ENCODE measurements at places on chromosomes 7 and 10.

- no peak for DNase-seq
Measured at GRCh38 chr7:6020371-6021286, 10.5 kb upstream of the ANKRD61 start.

GRCh38 chr7:70134029-70134770, 535.9 kb downstream of the AUTS2 start:
- no peak for DNase-seq

GRCh38 chr7:41971640-41972187, 265.3 kb downstream of the GLI3 start:
- DNase-seq, result no peak

DNA sequence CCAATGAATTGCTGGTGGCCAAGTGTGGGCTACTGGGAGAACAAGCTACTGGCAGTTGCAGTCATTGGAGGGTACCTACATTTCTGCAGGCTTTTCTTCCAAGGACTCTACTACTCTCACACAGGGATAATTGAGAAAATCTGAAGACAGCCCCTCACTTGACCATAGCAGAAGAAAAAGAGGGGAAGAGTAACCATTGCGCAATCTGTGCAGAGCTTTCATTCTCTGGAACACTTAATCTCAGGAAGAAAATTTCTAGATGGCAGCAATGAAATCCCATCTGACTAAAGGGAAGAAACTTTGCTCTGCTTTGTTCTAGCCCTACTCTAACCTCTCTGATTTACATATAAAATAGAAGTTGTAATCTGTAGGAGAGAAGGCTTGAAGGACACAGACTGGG, 1239.6 kb upstream of the SORCS1 start:
- no peak for DNase-seq

DNA sequence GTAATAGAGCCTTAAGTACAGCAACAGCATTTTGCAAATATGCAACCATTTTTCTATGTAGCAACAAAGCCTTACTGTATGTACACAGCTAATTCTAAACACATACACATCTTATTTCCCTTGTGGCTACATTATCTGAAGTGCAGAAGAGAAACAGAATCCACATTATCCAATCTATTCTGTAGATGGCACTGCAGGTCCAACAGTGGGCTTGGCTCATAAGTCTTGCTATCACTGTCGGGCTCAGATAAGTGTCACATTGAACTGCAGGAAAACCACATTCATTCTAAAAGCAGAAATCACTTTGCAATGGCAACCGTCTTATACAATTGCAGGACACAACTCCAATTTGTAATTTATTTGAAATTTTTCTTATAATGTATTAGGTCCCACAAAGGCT, 109.8 kb upstream of the NOBOX start:
- DNase-seq, result no peak

- DNase-seq, result no peak
Measured at GRCh38 chr7:24591152-24591551, 17.9 kb downstream of the PALS2 start.

Data from stimulated activated CD4-positive, alpha-beta T cell treated with anti-CD3 and anti-CD28 coated beads, Interleukin-1b, Interleukin-23, amount 100 ng/mL, for 1 hour (primary cell).